Astrocyte (in vitro differentiated cells and primary cell): ENCODE measurements at places on chromosomes 11 and 22. TPM values are rescaled to one million over a fixed set of nuclear protein-coding genes. Genes with fewer than 3 reads are reported as not detected.

- no peak for DNase-seq
- H3K27me3 ChIP-seq: no peaks in the 10 kb centered on the region
- H3K4me1 ChIP-seq: no peaks in the 10 kb centered on the region
- no peaks in the 10 kb centered on the region for H3K36me3 ChIP-seq
- no peak overlapping the region for H3K4me3 ChIP-seq
- H3K27ac ChIP-seq: no peak overlapping the region
Observed at GRCh38 chr11:80990885-80991284, 1550.1 kb upstream of the TENM4 start.

- DNase-seq: no peak
- peaks cover 78% of the 10 kb centered on the region for H3K4me1 ChIP-seq
- no peak overlapping the region for H3K4me3 ChIP-seq
- H3K36me3 ChIP-seq: peaks cover 24% of the 10 kb centered on the region
- peak overlapping the region; percentile 82 for H3K27ac ChIP-seq
Observed at GRCh38 chr11:62556875-62557631, 10.4 kb upstream of the AHNAK start.

DNA sequence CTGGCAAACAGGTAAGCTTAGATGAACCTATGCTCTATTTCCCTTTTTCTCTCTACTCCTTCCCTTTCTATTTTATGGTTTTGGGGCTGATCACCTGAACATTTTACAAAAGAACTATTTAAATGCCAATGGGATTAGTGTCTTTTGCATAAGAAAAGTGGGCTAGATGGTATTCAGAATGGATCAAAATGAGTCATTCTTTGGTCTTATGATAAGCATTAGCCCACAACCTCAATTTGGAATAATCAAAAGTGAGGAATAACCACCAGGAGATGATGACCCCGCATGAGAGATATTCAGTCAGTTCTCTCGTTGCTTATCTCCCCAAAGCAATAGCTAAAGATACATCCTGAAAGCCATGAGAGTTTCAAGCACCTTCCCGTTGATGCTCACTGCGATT is 399.0 kb upstream of the CADM1 start:
- no peak overlapping the region for H3K4me3 ChIP-seq
- peaks cover 3% of the 10 kb centered on the region for H3K4me1 ChIP-seq
- no peaks in the 10 kb centered on the region for H3K27me3 ChIP-seq
- no peak overlapping the region for H3K27ac ChIP-seq

DNA sequence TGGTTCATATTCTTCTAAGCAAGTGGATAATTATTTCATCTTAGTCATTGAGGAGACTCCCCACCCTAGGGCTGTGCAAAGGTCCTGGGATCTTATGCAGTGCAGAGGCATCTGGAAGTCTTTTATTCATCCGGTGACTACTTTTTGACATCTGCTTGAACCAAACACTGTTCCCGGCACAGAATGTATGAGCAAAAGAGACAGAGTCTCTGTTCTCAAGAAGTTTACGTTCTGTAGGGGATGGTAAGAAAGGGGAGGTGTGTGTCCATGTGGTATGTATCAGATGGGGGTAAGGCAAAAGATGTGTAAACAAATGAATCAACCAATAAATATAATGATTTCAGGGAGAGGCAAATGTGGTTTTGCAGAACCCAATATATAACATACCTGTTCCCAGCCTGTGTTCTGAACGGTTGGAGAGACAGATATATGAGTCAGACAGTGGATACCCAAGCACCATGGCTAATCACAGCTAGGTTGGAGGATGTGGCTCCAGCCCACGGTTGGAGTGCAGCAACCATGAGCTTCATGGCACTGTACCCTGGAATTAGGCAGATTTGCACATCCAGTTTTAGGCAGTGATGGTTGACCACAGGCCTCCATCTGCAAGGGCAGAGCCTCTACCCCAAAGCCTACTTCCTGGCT is 75.1 kb upstream of the CADM1 start:
- no peak overlapping the region for H3K4me3 ChIP-seq
- no peaks in the 10 kb centered on the region for H3K36me3 ChIP-seq
- peaks cover 5% of the 10 kb centered on the region for H3K27me3 ChIP-seq
- H3K27ac ChIP-seq: no peak overlapping the region
- DNase-seq: no peak

- H3K27me3 ChIP-seq: peaks cover 15% of the 10 kb centered on the region
- DNase-seq: no peak
Observed at GRCh38 chr11:11444804-11445131, 91.7 kb upstream of the CSNK2A3 start.

The NRIP3 gene
- total RNA-seq: 9.8 and 11.6 TPM in 2 replicates

- H3K27ac ChIP-seq: no peak overlapping the region
- no peak overlapping the region for H3K4me3 ChIP-seq
- peaks cover 31% of the 10 kb centered on the region for H3K36me3 ChIP-seq
- peaks cover 21% of the 10 kb centered on the region for H3K4me1 ChIP-seq
- DNase-seq: no peak
Observed at GRCh38 chr22:29342577-29343312, 27.2 kb upstream of the RASL10A start.

GRCh38 chr11:26704249-26704648 is 17.6 kb downstream of the SLC5A12 start:
- no peaks in the 10 kb centered on the region for H3K27me3 ChIP-seq
- no peaks in the 10 kb centered on the region for H3K4me1 ChIP-seq
- peak; percentile 57 for DNase-seq
- H3K36me3 ChIP-seq: no peaks in the 10 kb centered on the region
- H3K4me3 ChIP-seq: no peak overlapping the region

DNA sequence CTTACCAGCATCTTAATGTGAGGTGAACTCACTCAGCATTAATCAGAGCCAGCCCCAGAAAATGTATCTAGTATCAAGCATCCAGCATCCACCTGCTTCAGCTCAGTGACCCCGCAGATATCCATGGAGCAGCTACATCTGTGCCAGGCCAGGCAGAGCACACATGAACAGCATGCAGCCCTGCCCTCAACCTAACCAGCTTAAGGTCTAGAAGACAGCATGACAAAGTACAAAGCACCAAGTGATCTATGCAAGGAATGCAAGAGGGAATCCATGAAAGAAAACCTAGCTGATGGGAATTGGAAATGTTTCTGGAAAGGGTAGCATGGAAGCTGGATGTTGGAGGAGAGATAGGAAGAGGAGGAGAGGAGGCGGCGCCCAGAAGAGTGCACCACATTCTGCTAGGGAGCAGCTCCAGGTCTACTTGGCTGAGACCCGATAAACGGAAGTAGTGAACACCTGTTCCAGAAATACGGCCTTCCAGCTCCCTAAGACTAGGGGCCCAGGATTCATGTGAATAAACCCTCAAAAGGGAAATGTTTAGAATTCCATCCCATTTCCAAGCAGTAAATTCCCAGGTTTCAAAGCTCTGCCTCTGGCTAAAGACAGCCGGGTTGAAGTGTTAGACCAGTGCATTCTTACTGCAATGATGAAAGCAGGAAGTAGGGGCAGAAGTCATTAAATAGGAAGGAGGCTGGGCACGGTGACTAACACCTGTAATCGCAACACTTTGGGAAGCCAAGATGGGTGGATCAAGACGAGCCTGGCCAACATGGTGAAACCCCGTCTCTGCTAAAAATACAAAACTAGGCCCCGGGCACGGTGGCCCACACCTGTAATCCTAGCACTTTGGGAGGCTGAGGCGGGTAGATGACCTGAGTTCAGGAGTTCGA is 23.5 kb upstream of the L3MBTL2 start:
- no peak overlapping the region for H3K27ac ChIP-seq
- no peaks in the 10 kb centered on the region for H3K27me3 ChIP-seq
- H3K4me3 ChIP-seq: no peak overlapping the region
- DNase-seq: peak; percentile 78
- H3K4me1 ChIP-seq: peaks cover 6% of the 10 kb centered on the region

DNA sequence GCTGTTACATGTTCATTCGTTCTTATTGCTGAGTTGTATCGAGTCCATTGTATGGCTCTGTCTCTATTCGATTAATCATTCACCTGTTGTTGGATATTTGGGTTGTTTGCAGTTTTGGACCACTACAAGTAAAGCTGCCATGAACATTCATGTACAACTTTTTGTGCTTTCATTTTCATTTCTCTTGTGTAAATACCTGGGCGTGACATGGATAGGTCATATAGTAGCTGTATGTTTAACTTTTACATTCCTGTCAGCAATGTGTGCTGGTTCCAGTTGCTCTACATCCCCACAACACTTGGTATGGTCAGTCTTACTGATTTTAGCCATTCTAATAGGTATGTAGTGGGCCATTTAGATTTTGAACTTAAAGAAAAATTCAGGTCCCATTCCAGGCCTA is 194.2 kb upstream of the PLET1 start:
- no peaks in the 10 kb centered on the region for H3K36me3 ChIP-seq
- DNase-seq: no peak
- no peak overlapping the region for H3K27ac ChIP-seq
- no peaks in the 10 kb centered on the region for H3K27me3 ChIP-seq
- no peak overlapping the region for H3K4me3 ChIP-seq

- DNase-seq: no peak
- H3K27me3 ChIP-seq: peaks cover 9% of the 10 kb centered on the region
- peaks cover 7% of the 10 kb centered on the region for H3K4me1 ChIP-seq
- no peaks in the 10 kb centered on the region for H3K36me3 ChIP-seq
Observed at GRCh38 chr11:2726964-2727363, 27.2 kb upstream of the KCNQ1OT1 start.

GRCh38 chr11:83363312-83363711 is 77.1 kb upstream of the CCDC90B start:
- H3K27ac ChIP-seq: no peak overlapping the region
- no peaks in the 10 kb centered on the region for H3K27me3 ChIP-seq
- H3K4me1 ChIP-seq: peaks cover 4% of the 10 kb centered on the region
- H3K4me3 ChIP-seq: no peak overlapping the region
- DNase-seq: no peak

- no peaks in the 10 kb centered on the region for H3K36me3 ChIP-seq
- no peak for DNase-seq
- H3K27me3 ChIP-seq: peaks cover 10% of the 10 kb centered on the region
- no peak overlapping the region for H3K4me3 ChIP-seq
- H3K27ac ChIP-seq: no peak overlapping the region
- H3K4me1 ChIP-seq: no peaks in the 10 kb centered on the region
Observed at GRCh38 chr11:44979543-44980399, 29.1 kb upstream of the TP53I11 start.

- H3K27ac ChIP-seq: no peak overlapping the region
- DNase-seq: no peak
- no peak overlapping the region for H3K4me3 ChIP-seq
- H3K27me3 ChIP-seq: no peaks in the 10 kb centered on the region
- H3K4me1 ChIP-seq: no peaks in the 10 kb centered on the region
- no peaks in the 10 kb centered on the region for H3K36me3 ChIP-seq
Observed at GRCh38 chr22:24025475-24025874, 14.4 kb downstream of the CABIN1 start.

The PIWIL4 gene
- 0.59 and 0.75 TPM in 2 replicates for total RNA-seq

GRCh38 chr11:71432761-71433647 is 15.2 kb downstream of the DHCR7 start:
- no peaks in the 10 kb centered on the region for H3K27me3 ChIP-seq
- H3K4me3 ChIP-seq: no peak overlapping the region
- H3K4me1 ChIP-seq: no peaks in the 10 kb centered on the region
- H3K27ac ChIP-seq: no peak overlapping the region
- DNase-seq: no peak

The IGHMBP2 gene
- total RNA-seq: 14.0 and 14.9 TPM in 2 replicates

DNA sequence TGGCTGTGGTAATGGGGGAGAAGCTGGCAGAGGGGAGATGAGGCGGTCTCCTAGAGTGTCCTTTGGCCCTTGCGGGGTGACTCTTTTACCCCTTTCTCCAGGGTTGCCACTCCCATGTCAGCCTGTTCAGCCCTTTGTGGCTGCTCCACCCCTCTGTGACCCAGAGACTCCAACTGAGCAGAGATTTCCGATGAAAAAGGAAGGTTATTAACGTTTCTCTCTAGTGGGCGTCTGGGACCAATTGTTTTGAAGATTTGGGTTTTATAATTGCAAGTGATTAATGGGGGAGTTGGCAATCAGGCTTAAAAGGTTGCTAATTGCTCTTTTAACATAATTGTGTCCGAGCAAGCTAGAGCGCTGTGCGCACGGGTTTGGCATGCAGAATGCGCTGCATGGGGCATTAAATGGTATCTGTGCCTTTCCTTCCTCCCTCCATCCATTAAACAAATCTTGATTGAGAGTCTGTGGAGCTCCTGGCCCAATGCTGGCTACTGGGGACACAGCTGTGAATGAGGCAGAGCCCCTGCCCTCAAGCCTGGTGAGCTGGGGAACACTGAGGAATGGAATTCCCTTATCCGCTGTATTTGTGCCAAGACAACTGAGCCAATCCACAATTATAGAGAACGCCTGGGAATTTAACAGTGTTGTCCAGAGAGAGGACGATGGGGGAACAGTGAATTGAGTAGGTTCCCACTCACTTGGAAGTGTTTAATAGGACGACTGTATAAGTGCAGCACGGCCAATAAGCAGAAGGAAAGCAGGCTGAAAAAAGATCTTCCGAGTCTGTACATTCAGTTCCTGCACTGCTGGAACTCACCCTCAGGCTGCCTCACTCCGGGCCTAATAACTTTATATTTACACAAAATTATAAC is 295.9 kb downstream of the MIAT start:
- peaks cover 46% of the 10 kb centered on the region for H3K27me3 ChIP-seq
- H3K4me3 ChIP-seq: no peak overlapping the region
- no peak overlapping the region for H3K27ac ChIP-seq
- DNase-seq: no peak

The NUDT22 gene
- 40.2 and 40.7 TPM in 2 replicates for total RNA-seq

The NAV2 gene
- 17.6 and 20.6 TPM in 2 replicates for total RNA-seq

DNA sequence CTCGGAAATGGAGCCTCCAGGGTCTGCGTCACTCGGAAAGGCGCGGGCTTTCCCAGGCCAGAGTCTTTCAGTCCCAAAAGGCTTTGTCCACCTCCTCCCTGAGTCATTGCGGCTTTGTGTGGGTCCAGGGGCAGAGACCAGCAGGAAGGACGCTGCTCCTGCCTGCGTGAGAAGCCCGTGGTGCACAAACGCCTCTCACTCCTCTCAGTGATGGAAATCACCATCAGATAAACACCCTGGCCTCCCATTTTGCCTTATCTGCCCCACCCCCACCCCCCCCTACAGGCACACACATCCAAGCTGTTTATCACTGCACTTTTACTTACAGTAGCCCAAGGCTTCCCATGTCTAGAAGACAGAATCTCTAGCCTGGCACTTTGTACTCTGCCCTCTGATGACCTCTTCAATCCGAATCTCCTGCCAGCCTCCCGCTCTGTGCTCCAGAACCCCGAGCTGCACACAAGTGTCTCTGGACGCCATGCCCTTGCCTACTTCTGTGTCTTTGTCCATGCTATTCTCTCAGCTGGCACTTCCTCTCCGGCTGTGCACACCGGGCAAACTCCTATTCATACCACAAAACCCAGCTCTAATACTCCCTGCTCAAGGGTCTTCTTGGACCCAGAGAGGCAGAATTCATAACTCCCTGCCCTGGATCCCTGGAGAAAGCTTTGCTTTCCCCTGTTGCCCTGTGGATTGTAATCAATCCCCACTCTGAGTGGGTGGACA is 954.6 kb downstream of the TBC1D22A start:
- no peak overlapping the region for H3K4me3 ChIP-seq
- H3K27me3 ChIP-seq: no peaks in the 10 kb centered on the region
- H3K4me1 ChIP-seq: no peaks in the 10 kb centered on the region
- no peaks in the 10 kb centered on the region for H3K36me3 ChIP-seq
- DNase-seq: no peak
- H3K27ac ChIP-seq: no peak overlapping the region

The MMP11 gene
- 12.2 and 23.7 TPM in 2 replicates for total RNA-seq
